ENCODE measurements at places on chromosomes 2 and 18.

DNA sequence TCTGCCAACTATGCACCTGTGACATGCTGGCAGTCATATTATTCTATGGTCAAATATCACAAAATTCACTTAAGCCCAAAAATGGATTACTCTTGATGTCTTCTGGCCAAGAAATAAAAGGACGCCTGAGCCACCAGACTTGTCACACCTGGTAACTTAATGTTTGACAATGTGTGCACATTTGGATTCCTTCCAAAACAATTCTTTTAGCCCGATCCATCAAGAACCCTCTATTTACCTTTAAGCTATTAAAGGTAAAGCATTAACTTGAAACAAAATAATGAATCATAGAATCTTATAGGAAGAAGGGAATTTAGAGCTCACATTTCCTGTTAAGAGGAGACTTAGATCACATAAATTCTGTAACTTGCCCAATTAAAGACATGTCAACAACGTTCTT is 46.5 kb upstream of the NFU1 start:
- DNase-seq: no peak

GRCh38 chr2:16461672-16462071 is 204.0 kb downstream of the CYRIA start:
- no peak for DNase-seq

DNA sequence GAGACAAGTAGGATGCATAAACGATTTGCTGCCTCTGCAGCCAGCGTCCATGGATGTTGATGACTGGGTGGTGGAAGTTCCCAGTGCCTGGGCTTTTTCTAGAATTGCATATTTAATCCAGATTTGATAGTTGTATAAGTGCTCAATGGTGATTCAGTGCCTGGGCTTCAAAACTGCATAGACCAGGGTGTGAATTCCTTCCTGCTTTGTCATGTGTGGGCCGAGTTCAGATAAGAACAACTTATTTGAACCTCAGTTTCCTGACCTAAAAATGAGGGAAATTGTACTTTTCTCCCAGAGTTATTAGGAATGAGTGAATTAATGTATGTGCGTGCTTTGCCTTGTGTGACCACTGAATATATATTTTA is 154.6 kb downstream of the WDSUB1 start:
- no peak for DNase-seq

DNA sequence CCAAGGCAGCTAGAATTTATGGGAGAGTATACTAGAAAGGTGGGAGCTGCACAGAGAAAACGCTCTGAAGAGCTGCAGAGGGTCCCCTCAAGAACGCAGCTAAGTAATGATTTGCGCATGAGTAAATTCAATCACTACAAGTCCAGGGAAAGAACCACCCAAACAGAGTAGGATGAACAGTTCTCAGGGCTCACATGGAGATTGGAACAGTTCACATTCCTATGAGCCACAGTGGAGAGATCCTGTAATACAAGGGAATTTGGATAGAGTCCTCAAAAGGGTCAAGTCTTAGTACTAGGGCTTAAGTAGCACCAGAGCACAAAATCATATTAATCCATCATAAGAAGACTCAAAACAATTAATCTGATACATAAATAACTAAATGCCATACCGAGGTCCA is 12.7 kb downstream of the OLA1 start:
- DNase-seq: no peak

DNA sequence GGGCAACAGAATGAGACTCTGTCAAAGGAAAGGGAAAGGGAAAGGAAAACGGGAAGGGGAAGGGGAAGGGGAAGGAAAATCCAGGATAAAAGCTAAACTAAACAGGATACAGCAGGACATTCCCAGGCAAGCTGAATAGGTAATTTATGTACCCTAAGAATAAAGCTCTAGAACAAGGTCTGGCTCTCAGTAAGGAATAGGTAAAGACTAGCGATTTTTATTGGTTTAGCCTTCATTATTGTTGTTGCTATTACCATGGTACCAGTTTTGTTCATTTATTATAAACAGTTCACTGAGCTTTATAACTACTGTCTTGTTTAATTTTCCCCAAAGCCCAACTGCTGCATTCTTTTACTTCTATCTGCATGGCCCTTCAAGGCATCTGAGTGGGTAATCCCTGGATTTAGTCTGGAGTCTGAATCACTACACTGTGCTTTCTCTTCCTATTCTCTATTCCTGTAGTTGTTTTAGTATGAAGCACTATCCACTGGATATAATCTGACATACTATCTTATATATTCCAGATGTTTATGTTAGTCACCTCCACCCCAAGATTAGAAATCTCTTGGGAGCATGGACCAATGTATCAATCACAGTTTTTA is 127.1 kb upstream of the TANK start:
- DNase-seq: no peak

- no peak for DNase-seq
Measured at GRCh38 chr18:10090668-10091067, 176.9 kb downstream of the VAPA start.

GRCh38 chr18:66523219-66523991 is 80.5 kb downstream of the CDH19 start:
- no peak for DNase-seq

GRCh38 chr2:42932271-42933151 is 140.1 kb upstream of the HAAO start:
- no peak for DNase-seq

GRCh38 chr18:75214766-75215510 is 4.3 kb downstream of the TSHZ1 start:
- no peak for DNase-seq

- no peak for DNase-seq
Measured at GRCh38 chr2:193806088-193806774, 1611.5 kb upstream of the TMEFF2 start.

DNA sequence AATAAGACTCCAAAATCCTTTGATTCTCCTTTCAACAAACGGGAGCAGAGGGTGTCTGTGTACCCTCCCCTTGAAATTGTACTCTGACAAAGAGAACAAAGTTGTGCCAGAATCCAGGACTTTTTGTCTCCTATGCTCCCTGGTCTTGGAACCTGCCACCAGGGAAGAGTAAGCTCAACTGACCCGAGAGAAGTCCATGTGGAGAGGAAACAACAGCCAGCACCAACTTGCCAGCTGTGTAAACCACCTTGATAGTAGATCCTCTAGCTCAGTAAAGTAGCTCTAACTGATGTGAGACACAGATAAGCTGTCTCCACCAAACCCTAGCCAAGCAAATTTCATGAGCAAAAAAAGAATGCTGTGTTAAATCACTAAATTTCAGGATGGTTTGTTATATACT is 46.9 kb downstream of the LNPK start:
- no peak for DNase-seq

- no peak for DNase-seq
Measured at GRCh38 chr2:66478731-66479316, 43.9 kb downstream of the MEIS1 start.

- DNase-seq: no peak
Measured at GRCh38 chr18:59613903-59614302, 83.3 kb downstream of the CCBE1 start.
